ENCODE measurements at places on chromosomes 1 and 21.

DNA sequence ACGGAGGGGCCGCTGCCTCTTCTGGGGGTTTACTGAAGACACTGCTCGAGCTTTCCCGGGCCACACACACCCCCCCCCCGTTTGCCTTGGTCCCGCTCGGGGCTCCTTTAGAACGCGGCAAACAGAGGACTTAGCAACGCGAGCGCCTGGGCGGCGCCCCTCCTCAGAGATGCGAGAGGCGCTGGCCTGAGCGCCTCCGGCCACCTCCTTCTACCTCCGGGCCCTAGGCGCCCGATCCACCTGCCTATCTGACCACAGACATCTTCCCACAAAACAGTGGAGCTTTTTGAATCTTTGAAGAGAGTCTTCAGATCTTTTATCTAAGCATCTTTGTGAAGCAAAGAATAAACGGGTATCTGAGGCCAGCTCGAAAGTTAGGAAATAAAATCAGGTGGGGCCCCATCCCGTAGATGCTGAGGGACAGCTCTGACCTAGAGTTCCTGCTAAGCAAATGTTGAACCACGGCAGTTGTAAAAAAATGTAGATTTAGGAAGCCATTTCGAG lies 436 bp upstream of the TTLL7 start:
- no peak for DNase-seq

DNA sequence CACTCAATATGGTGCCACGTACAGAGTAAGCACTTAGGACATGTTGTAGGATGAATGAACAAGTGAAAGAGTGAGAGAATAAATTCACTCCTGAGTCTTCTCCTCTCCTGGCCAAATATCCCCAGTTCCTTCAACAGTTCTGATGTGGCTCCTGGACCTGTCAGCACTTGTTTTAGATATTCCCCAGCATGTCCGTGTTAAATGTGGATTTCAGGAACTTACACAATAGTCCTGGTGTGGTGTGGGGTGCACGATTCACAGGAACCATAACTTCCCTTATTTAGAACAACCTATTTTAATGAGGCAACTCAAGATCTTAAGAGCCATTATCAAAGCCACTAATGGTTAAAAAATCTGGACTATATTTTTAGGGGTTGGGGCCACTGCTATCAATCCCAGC lies 39.0 kb upstream of the MYSM1 start:
- no peak for DNase-seq

DNA sequence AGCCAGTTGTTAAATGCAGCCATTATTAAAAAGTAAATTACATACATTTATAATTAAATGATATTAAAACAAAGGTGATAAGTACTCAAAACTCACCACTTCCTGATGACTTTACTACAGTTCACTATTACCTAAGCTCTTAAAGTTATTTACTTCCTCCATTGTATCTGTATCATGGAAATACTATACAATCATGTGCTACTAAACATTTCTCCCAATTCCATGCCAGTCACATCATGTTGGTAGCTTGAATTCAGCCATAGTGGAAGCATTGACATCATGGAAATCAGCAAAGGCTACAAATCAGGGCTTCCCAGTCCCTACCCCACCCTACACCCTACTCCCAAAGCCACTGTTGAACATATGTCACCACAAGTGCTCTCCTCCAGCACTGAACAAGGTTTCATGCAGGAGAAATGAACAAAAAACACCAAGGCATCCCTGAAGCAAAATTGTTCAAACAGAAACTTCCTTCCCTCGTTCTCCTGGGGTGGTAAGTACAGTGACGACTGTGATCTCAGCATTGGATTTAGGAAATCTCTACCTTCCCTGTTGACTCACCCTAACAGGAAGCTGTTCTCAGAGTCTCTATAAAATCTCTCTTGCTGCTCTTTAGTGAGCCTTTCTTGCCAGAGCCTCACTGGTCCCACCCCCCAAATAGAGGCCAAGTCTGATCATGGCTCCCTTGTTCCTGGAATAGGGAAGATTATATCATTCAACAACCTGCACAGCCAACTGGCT lies 12.7 kb downstream of the VSIG8 start:
- DNase-seq, result no peak

GRCh38 chr1:113552244-113552643 lies 161.9 kb downstream of the MAGI3 start:
- no peak for DNase-seq

DNA sequence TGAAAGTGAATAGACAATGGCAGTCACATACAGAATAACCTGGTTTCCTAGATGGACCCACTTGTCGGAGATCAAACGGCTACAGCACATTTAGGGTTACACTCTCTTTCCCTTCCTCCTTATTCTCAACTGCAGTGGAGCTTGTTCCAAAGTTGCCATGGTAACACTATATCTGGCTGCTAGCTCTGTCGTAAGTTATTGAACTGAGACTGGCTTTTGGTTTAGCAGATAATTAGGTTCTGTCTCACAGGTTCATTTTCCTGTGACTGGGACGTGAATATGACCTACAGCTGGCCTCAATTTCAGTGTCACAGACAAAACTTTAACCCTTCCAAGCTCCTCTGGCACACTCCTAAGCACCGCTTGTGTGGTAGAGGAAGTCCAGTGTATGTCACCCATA lies 875.8 kb downstream of the USP25 start:
- no peak for DNase-seq

- no peak for DNase-seq
Measured at GRCh38 chr1:26535201-26535600, 5.6 kb downstream of the RPS6KA1 start.

DNA sequence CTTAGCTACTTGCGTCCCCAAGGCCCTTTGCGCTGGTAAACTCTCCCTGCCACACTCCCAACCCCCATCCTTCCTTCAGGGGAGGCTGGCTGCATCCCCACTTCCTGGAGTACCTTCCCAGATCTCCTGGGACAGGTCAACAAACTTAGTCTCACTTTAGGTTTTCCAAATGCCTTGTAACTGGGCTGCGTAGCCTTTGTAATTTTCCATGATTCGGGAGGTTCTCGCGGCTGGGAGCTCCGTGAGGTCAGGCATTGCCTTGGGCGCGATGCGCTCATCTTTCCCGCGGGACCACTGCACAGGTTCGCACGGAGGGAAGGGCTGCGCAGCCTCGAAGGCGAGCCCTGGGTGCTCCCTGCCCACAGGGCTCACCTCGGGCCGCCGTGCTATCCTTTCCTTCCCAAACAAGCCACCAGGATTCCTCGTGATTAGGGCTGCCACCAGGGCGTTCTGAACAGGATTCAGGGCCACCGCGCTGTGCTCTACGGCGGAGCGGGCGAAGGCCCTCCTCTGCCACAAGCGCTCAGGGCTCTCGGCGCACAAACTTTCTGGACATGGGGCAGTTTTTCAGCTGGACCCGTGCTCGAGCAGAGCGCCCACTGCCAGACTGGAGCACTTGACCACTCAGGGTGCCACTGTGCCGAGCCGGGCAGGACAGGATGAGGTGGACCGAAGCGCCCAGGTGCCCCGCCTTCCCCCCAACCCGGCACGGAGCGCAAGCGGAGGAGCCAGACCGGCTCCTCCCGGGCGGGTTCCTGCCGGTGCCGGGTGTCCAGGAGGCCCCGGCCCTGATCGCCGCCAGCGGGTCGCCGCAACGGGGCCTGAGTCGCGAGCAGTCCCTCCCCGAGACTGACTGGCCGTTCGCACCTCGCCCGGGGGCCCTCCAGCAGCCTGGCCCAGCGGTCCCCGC lies 1.1 kb downstream of the TMPRSS2 start:
- no peak for DNase-seq

DNA sequence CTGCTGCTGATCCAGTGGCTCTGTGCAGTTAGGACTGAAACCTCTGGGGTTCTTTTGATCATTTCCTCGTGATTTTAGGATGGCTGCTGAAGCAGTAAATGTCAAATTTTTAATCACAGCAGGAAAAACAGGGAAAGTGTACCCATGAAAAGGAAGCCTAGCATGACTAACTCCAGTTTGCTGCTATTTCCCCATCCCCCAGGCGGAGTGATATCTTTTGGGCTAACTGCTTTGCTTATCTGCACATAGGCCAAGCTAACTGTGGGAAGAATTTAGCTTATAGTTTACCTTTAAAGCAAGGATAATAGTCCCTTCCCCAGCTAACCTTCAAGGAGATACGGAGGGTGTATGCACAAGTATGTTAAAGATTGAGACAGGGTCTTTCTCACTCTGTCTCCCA lies 149.8 kb upstream of the TNR start:
- DNase-seq, result no peak

- no peak for DNase-seq
Measured at GRCh38 chr1:89901957-89902669, 81.3 kb downstream of the LRRC8D start.

DNA sequence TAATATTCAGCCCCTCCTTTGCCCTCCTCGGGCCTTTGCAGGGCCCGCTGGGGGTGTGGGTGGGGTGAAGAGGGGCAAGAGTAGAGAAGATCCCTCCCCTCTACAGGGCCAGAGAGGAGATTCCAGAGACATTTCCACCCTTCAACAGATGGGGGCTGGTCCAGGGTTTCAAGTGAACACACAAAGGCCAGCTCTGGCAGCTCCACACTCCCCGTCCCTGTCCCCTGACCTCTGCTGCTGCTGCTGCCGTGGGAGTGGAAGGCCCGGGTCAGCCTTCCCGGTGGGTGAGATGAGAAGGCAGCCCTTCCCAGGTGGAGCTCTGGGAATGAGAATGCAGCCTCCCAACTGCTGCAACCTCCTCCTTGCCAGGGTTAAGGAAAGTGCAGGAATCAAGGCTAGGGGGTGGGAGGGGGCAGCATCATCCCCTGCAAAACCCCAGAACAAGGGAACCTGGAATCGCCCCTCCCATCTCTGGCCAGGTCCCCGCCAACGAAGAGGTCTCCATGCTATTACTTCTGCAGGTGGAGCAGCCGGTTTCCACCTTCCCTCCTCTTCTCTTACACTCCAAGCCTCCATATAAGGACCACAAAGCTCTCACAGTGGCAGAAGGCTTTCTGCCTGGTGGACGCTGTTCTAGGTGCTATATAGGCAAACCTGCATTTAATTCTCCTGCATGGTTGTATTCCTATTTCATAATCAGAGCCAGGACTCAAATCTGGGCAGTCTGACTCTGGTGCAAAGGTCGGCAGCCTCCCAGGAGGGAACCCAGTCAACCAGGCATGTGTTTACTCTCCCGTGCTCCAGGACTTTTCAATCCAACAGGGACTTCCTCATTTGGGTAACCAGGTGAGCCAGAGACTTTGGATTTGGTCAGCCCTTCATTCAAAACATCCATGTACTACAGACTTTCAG lies 22.9 kb upstream of the ARHGEF10L start:
- DNase-seq, result no peak

GRCh38 chr1:30043731-30044408 lies 679.5 kb downstream of the MATN1 start:
- no peak for DNase-seq

- no peak for DNase-seq
Measured at GRCh38 chr1:178033019-178033418, 60.9 kb upstream of the RASAL2 start.

DNA sequence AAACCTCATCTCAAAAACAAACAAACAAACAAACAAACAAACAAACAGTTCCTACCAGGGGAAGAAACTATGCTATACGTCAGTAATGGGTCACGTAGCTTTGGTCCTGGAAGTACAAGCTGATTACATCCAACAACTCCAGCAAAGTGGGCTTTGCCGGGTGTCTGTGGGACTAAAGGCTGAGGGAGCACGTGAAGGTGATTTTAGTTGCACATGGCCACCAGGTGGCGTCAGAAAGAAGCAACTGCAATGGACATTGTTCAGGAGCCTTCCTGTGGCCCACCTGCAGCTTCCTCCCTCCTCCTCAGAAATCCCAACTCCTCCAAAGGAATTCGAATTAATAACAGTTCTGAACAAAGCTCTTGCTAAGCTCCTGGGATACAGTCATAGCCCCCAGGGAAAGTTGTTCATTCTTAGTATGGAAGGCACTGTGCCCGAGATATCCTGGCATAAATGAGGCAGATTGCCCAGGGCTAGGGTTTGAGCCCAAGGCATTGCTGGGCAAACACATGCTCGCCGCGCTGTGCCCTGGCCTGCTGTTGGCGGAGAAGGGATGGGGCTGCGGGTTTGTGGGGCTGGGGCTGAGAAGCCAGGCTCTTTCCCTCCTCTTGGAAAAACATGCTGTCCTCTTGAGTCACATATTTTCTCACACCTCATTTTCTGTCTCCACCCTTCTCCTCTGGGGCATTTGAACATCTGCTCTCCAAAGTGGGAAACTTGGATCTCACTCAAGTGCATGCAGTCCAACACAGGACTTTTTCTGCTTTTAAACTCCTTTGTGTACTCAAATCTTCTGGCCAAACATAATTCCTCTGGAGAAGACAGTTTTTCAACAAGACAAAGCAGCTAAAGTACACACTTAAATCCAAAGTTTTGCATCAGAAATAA lies 28.6 kb downstream of the AKNAD1 start:
- DNase-seq, result peak; percentile 83

DNA sequence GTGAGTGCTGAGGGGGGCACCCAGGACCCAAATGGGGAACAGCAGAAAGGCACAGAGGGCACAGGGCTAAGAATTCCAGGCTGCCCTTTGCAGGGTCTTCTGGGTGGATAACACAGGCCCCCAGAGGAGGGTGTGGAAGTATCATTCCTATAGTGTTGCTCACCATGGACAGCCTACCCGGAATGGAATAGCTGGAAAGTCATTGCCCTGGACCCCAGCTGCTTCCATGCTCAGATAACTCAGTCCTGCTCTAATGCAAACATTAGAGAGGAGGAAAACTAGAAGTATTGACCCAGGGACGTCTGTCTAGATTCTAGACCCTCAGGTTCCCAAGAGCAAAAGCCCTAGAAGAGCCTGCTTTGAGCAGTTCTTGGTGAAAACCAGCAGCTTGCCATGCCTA lies 24.7 kb downstream of the SLC6A17 start:
- DNase-seq, result no peak

- DNase-seq, result no peak
Measured at GRCh38 chr1:25699500-25700143, 83.0 kb downstream of the MAN1C1 start.

GRCh38 chr1:212667223-212668139 lies 32.2 kb downstream of the BATF3 start:
- DNase-seq, result peak; percentile 99

- DNase-seq, result no peak
Measured at GRCh38 chr1:70503358-70503757, 92.3 kb downstream of the CTH start.

GRCh38 chr1:235259133-235259778 lies 68.7 kb downstream of the ARID4B start:
- DNase-seq, result no peak

- DNase-seq, result no peak
Measured at GRCh38 chr21:32907521-32907920, 118.2 kb upstream of the OLIG2 start.

GRCh38 chr1:52579415-52579814 lies 22.8 kb upstream of the GPX7 start:
- DNase-seq, result no peak

GRCh38 chr1:203528976-203529835 lies 35.3 kb downstream of the OPTC start:
- no peak for DNase-seq

- no peak for DNase-seq
Measured at GRCh38 chr1:181423301-181423918, 59.9 kb upstream of the CACNA1E start.

GRCh38 chr1:73144311-73144710 lies 862.0 kb upstream of the NEGR1 start:
- DNase-seq, result no peak

GRCh38 chr21:15006594-15007230 lies 58.1 kb downstream of the NRIP1 start:
- DNase-seq, result no peak

GRCh38 chr21:26781331-26781730 lies 63.9 kb downstream of the ADAMTS1 start:
- DNase-seq, result no peak

GRCh38 chr1:111813440-111814304 lies 58.0 kb downstream of the DDX20 start:
- no peak for DNase-seq
